ENCODE measurements at places on chromosomes 11 and 22.

DNA sequence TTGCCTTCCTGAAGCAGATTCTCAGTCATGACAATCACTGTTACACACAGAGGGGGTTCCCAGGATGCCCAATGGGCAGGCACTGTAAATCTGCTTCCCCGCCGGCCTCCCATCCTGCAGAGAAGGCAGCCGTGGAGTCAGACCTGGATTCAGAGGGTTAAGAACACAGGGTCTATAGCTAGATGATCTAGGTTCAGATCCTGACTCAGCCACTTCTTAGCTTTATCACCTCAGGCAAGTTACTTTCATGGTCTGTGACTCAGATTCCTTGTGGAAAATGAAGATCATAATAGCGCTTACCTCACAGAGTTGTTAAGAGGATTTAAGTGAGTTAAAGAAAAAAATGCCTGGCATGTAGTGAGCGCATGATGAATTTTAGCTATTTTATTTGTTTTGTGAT lies 95.9 kb downstream of the TIMP3 start:
- no peak for DNase-seq

DNA sequence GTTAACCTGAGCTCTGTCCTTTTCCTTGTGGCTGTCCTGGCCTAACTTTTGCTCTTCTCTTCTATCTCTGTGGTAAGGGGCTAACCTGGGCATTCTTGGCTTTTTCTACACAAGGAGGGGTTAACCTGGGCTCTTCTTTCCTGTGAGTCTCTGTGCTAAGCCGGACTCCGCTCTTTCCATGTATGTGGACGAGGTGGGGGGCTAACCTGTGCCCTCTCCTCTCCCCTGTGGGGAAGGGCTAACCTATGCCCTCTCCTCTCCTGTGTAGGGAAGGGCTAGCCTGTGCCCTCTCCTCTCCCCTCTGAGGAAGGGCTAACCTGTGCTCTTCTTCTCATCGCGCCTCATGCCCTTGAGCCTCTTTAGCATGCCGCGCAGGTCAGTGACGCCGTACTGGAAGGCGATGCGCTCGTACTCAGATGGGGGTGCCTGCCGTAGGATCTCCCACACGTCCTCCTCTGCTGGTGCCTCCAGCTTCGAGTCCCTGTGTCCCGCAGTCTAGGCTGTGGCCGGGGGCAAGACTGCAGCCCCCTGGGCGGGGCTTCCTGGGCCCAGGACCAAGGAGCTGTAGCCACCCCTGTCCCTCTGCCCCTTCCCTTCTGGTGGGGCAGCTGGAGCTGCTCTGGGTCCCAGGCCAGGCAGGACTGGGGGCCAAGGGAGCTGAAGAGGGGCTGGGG lies 6.5 kb downstream of the MYBPC3 start:
- DNase-seq, result no peak

GRCh38 chr11:68564261-68564660 lies 103.7 kb downstream of the PPP6R3 start:
- no peak for DNase-seq

DNA sequence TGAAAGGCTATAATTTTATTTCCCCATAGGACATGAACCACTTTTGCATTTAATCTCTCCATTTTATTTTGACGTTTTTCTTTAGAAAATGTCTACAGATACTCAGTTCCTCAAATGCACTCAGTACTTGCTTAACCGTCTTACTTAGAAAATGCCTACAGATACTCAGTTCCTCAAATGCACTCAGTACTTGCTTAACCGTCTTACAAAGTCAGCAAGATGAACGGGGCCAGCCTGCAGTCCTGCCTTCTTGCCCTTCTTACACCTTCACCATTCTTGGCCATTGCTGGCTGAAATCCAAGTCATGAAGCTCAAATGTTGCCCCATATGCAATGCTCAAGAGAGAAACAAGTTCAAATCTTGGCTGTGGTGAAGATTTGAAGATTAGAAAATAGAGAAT lies 34.1 kb downstream of the CSNK2A3 start:
- no peak for DNase-seq

DNA sequence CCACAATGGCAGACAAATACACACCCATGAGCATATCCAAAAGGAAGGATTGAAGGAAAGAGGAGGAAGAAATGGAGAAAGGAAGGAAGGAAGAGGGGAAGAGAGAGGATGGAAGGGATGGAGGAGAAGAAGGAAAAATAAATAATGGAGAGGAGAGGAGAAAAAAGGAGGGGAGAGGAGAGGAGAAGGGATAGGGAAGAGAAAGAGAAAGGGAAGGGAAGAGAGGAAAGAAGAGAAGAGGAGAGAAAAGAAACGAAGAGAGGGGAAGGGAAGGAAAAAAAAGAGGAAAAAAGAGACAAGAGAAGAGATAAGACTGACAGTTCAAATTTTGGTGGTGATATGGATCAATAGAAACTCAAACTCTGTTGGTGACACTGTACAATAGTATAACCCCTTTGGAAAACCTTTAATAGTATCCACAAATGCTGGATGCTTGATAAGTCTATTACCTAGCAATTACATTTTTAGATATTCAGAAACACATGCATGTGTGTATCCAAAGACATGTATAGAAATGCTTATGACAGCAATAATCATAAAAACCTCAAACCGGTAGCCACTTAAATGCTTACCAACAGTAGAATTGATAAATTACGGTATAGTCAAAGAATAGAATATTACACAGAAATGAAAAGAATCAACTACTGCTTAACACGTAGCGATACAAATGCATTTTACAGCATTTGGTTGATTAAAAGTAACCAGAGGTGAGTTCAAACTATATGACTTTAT lies 1.2 kb upstream of the HBD start:
- DNase-seq, result no peak

GRCh38 chr22:36362075-36362474 lies 25.7 kb downstream of the MYH9 start:
- no peak for DNase-seq

GRCh38 chr11:57483562-57483918 lies 23.2 kb downstream of the RTN4RL2 start:
- DNase-seq, result no peak

GRCh38 chr11:114291381-114291780 lies 4.8 kb upstream of the NNMT start:
- DNase-seq, result no peak

- no peak for DNase-seq
These were observed 12.6 kb downstream of the PRSS23 start for GRCh38 chr11:86812981-86813380.

- DNase-seq, result no peak
These were observed 670.9 kb downstream of the BRD1 start for GRCh38 chr22:49156662-49157285.

DNA sequence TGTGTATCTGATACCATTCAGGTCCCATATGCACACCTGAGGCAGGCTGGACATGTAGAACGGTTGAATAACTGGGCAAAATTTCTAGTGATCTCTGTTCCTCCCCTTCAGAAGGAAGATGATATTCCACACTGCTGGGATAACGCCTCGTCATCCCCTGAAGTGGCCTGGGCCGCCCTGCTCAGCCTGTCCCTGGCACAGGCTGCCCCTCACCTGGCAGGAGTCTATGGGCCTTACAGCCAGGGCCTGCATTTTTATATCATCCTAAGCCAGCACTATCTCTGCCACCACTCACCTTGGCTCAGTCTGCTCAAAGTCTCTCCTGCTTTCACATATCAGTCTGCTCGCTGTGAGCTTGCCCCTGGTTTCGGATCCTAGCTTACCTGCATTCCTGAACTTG lies 209.2 kb downstream of the CSNK2A3 start:
- no peak for DNase-seq

All from CD8-positive, alpha-beta T cell (primary cell).